Ammon's horn (tissue), 1 donor: ENCODE measurements at places on chromosomes 13 and 19.

DNA sequence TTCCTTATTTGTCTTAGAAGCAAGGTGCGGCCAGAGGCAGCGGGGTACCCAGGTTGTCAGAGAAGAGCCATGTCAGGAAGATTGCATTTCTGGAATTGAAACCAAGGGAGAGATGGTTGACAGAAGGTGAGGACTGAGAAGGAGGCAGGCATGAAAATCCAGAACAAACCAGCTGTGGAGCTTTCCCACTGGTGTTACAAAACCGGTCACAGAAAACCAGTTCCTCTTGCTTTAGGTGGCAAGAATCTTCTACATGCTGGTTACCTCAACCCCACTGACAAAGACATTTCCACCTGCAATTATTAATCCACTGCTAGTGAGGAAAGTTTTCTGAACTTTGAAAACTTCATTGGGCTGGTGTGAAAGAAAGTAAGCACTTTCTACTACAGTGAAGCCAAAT lies 64.0 kb upstream of the MED4 start:
- DNase-seq = no peak

GRCh38 chr13:94968040-94968756 lies 255.9 kb upstream of the SOX21 start:
- DNase-seq = peak; percentile 80

GRCh38 chr13:38346764-38347163 lies 2.9 kb upstream of the UFM1 start:
- no peak for DNase-seq

DNA sequence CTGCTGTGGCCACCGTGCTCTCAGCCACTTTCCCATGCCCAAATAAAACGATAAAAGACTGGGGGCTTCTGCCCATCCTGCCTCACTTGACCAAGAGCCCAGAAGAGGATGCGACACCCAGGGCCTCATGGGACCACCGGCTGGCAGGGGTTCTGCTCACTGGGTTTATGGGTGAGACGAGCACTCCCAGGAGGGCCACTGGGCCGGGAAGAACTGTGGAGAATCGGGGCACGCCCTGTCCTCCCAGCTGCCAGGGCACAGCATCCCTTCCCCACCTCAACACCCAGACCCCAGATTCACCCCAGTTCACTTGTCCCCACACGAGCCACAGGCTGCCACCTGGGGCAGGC lies 4.7 kb upstream of the F10 start:
- no peak for DNase-seq

DNA sequence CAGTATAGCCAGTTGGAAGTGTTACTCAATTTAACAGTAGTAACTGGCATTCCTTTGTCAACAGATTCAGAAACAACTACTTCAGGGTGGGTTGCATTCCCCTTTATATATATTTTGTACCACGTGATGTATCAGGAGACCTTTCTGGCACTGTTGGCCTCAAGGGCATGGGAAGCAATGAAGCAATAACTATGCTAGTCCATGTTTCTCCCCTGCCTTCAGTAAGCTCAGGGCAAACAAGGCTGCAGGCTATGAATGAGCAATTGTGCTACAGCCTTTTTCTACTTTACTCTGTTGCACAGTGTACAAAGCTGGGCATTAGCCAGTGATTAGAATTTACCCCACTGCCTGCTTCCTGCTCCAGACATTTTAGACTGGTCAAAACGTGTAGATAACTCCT lies 348.8 kb downstream of the GPC5 start:
- peak; percentile 12 for DNase-seq

GRCh38 chr19:13640611-13641010 lies 123.7 kb upstream of the MRI1 start:
- DNase-seq = no peak

DNA sequence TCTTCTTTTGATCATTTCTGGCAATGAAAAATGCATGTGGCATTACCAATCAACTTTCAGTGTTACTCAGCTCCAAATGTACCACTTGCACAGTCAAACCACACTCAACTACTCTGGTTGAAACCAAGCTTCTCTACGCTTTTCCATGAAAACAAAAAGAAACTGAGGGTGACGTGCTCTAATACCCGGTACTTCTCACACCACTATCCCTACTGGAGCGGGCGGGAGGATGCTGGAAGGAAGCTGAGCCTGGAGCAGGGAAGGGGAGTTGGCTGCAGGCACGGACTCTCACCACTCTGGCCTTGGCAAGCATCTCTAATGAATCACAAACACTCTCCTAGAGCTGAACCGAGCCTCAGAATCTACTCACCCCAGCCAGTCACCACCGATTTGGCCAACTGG lies 48.2 kb downstream of the STK24 start:
- DNase-seq = peak; percentile 35

DNA sequence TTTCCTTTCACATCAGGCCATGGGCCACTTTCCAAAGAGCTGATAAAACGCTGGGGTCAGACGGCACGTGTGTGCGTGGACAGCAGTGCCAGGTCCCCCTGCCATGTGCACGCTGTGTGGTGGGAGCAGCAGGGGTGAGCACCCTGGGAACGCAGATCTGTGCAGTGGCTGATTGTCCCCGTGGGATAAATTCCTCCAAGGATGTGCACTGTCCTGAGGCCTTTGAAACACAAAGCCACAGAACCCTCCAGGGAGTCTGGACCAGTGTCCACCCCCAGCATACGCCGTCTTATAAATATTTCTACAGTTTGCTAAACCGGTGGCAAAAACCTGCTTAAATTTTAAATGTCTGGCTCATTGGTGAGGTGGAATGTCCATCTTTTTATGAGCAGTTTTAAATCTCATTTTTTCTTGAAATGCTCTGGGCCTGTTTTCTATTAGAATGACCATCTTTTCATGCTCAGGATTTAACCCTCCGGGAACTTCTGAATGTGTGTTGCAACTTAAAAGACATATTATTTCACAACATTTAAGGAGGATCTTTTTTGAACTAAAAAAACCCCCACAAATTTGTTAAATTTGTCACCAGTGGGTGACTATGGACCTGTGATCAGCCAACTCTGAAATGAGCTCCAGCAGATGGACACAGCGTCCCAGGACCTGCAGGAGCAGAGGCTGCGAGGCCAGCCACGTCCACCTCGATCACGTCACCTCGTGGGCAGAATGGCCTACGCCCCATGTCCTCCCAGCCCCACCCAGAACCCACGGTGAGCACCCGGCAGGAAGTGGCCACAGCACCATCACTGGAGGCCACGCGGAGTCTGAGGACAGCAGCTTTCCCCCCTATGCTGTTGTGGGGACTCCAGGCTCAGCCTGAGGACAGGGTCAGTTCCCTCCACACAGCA lies 68.6 kb downstream of the RASA3 start:
- DNase-seq = peak; percentile 56

DNA sequence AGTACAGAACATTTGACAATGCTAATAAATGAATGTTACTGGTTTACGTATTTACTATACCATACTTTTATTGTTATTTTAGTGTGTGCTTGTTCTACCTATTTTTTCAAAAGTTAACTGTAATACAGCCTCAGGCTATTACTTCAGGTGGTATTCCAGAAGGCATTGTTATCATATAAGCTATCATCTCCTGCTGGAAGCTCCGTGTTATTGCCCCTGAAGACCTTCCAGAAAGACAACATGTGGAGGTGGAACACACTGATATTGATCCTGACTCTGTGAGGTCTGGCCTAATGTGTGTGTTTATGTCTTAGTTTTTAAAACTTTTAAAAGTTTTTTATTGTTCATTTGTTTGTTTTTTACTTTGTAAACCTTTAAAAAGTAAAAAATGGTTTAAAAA lies 509.8 kb upstream of the SPRY2 start:
- DNase-seq = no peak

GRCh38 chr13:23752111-23753001 lies 136.8 kb downstream of the MIPEP start:
- no peak for DNase-seq
